Pancreas (tissue), 10 donors: ENCODE measurements at places on chromosomes 3 and 15. TPM values are rescaled to one million over a fixed set of nuclear protein-coding genes. Genes with fewer than 3 reads are reported as not detected.

DNA sequence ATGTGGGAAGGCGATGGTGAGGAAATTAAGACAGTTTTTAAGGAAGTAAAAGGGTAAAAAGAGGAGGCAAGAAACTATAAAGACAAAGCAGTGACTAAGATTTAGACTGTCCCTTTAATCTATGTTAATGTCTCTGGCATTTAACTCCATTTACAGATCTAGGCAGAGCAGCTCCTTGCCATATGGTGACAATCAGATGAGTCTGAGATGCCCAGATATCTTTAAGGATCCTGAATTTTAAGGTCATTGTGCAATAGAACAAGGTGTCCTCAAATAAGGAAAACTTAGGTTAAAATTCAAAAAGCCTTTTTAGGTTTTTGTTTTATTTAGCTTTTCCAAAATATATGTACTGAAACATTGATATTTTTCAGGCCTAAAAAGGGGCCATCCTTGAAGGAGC, 24.1 kb downstream of the RASGRP1 start:
- no peaks in the 10 kb centered on the region for H3K27me3 ChIP-seq
- H3K4me1 ChIP-seq: no peaks in the 10 kb centered on the region
- H3K4me3 ChIP-seq: no peak overlapping the region
- DNase-seq: no peak

- no peaks in the 10 kb centered on the region for H3K27me3 ChIP-seq
- H3K4me3 ChIP-seq: no peak overlapping the region
- H3K4me1 ChIP-seq: no peaks in the 10 kb centered on the region
- H3K27ac ChIP-seq: no peak overlapping the region
Measured at GRCh38 chr3:32018757-32019564, 37.4 kb downstream of the ZNF860 start.

DNA sequence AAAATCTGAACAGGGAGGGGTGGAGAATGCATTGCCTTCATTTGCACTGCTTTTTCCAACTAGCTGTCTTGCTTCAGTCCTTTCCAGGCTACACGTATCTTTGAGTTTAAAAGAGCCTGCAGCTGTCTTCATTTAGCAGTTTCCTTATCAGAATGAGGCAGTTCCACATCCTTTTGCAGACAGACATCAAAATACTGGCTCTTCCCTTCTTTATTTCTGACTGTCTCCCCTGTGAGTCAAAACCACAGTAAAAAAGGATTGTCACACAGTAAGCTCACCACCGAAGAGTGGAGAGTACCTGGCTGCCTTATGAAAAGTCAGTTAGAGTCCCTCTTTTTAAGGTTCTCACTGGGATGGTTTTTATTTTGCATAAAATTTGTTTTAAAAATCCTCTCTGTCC, 205.5 kb upstream of the CD96 start:
- no peak for DNase-seq
- no peaks in the 10 kb centered on the region for H3K27me3 ChIP-seq
- H3K4me1 ChIP-seq: no peaks in the 10 kb centered on the region
- H3K36me3 ChIP-seq: no peaks in the 10 kb centered on the region
- no peak overlapping the region for H3K27ac ChIP-seq

DNA sequence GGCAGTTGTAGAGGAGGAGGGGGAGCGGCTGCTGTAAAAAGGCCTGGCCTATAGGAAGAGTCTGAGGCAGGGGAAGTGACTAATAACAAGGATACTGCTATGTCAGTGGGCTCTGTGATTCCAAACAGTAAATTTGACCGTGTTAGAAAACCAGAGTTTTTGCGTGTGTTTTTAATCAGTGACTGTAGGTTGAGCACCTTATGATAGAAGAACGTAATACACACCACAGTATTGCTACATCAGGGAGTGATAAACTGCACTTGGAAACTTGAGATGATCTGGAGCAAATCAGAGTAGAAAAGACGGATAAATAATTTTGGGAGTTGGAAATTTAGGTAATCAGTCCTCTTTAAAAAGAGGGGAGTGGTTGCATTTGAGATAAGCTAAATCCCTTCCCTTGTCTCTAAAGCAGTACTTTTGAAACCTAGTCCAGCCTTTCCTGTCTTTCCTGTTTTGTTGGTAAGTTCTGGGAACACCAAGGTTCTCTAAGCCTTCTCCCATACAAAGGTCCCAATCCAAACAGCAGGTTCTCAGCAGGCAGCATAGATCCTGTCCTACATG, 130.5 kb upstream of the NR2E3 start:
- H3K4me1 ChIP-seq: no peaks in the 10 kb centered on the region
- no peak overlapping the region for H3K27ac ChIP-seq
- DNase-seq: no peak
- H3K36me3 ChIP-seq: no peaks in the 10 kb centered on the region
- no peak overlapping the region for H3K4me3 ChIP-seq

DNA sequence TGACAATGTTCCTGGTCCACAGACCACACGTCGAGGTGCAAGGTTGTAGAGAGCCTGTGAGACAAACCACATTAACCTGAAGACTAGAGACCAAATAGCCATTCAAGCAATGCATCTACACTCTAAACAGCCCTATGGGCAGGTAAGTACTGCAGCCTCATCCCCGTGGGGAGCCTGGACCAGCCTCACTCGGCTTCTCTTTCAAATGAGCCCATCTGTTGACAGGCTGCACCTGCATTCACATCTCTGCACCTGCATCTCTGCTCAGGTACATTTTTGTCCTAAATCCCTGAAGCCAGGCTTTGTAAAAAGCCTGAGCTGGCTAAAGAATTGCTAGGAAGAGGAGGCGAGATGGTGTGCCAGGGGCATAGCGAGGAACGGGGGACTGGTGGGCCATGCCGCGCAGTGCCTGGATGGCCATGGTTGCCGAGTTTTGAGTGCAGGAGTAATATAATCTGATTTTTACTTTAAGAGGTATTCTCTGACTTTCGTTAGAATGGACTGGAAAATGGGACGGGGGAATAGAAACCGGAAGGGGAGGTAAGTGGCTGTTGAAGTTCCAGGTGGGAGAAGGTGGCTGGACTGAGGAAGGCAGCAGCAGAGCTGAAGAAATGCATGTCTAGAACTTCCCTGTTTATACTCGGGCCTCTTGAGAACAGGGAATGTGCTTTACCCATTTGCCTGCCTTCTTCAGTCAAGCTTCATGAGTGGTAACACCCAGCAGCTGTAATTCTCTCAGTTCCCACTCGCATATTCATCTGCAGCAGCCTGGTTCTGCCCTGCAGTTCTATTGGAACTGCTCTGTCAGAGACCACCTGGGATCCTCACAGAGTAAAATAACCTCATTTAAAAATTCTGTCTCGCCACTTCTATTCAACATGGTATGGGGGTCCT, 226.4 kb downstream of the OPA1 start:
- no peak overlapping the region for H3K4me3 ChIP-seq
- H3K36me3 ChIP-seq: no peaks in the 10 kb centered on the region
- DNase-seq: no peak
- no peaks in the 10 kb centered on the region for H3K27me3 ChIP-seq
- peaks cover 32% of the 10 kb centered on the region for H3K4me1 ChIP-seq

GRCh38 chr3:4460334-4460733, 6.7 kb downstream of the SUMF1 start:
- H3K4me1 ChIP-seq: no peaks in the 10 kb centered on the region
- DNase-seq: no peak
- H3K4me3 ChIP-seq: no peak overlapping the region
- no peaks in the 10 kb centered on the region for H3K36me3 ChIP-seq

DNA sequence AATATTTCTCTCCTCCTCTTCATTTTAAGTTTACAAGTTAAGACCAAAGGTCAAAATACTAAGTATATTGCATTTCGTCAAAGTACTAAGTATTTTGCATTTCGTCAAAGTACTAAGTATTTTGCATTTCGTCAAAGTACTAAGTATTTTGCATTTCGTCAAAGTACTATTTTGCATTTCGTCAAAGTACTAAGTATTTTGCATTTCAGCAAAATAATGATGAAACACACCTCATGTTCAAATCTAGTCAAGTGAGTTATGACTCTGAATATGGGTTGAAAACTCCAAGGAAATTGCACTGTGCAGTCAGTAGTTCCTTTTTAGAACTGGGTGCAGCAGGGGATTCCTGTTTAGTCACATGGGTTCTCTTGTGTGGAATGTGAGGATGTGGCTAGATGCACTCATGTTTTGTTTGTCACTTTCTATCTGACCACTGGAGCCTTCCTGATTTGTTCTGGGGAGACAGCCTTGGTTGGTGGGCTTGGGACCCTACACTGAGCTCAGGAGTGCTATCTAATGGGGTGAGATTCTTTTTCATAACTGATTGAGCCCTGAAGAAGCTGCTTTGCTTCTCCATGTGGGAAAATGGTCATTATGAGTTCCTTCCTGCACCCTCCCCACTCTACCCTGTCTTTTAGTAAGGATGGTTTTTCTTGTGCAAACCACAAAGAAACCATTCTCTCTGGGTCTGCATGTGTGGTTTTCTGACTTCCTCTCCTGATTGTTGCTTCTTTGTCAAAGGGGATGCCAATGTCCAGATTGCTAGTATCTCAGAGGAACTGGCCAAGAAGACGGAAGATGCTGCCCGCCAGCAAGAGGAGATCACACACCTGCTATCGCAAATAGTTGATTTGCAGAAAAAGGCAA, 73.4 kb downstream of the CCK start:
- no peak overlapping the region for H3K27ac ChIP-seq
- H3K4me1 ChIP-seq: no peaks in the 10 kb centered on the region
- H3K4me3 ChIP-seq: no peak overlapping the region
- no peaks in the 10 kb centered on the region for H3K27me3 ChIP-seq

DNA sequence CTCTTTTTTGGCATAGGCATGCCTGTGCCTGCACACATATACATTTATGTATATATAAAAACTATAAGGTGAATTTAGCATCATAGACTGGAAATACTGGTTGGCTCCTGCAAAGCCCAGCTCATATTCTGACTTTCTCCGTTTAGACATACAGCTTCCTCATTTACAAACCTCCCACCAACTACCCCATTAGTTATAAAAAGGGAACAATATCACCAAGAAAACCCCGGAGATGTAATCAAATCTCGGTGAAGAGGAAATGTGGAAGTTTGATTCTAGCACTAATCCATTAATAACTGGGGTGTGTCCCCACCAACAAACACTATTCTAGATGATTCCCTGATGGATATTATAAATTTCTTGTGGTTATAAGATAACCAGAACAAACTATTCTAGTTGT, 517.7 kb upstream of the TBL1XR1 start:
- no peak overlapping the region for H3K27ac ChIP-seq
- no peak for DNase-seq
- H3K4me1 ChIP-seq: no peaks in the 10 kb centered on the region
- H3K4me3 ChIP-seq: no peak overlapping the region
- no peaks in the 10 kb centered on the region for H3K27me3 ChIP-seq

DNA sequence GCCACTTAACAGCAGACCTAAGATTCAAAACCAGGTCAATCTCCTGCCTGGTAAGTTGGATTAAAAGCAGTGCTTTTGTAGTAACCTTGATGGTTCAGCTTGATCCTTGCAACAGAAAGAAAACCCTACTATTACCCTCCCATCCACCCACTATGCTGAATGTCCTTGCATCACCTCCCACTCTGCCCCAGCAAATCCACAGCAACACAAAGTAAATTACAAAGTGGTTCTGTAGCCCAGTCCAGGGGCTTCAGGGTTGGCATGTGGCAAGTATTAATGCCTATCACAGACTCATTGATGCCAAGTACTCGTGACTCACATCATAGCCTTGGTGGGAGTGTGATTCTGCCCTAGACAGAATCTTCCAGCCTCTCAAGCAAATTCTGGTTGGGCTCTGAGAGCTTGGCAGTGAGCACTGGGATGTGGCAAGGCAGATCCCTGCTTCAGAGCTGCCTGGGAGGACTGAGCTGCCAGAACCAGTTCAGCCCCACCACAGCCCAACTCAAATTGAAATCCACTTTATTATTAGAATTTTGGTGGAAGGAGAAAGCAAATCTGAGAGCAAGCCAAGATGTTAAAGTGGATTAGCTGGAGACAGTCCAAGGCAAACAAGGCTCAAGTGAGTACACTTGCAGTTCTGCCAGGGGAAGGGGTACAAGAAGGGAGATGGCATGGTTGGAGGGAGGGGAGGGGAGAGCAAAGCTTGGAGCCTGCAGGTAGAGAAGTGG, 225.8 kb upstream of the UMPS start:
- DNase-seq: no peak
- no peaks in the 10 kb centered on the region for H3K4me1 ChIP-seq
- H3K36me3 ChIP-seq: no peaks in the 10 kb centered on the region
- H3K4me3 ChIP-seq: no peak overlapping the region

- no peaks in the 10 kb centered on the region for H3K36me3 ChIP-seq
- no peaks in the 10 kb centered on the region for H3K27me3 ChIP-seq
- no peak for DNase-seq
- no peaks in the 10 kb centered on the region for H3K4me1 ChIP-seq
- H3K4me3 ChIP-seq: no peak overlapping the region
Measured at GRCh38 chr3:102394517-102394916, 40.3 kb upstream of the ZPLD1 start.

GRCh38 chr3:82410366-82410765, 648.9 kb upstream of the GBE1 start:
- H3K27me3 ChIP-seq: no peaks in the 10 kb centered on the region
- DNase-seq: no peak
- H3K4me3 ChIP-seq: no peak overlapping the region
- no peaks in the 10 kb centered on the region for H3K4me1 ChIP-seq
- no peaks in the 10 kb centered on the region for H3K36me3 ChIP-seq

- H3K36me3 ChIP-seq: no peaks in the 10 kb centered on the region
- no peaks in the 10 kb centered on the region for H3K27me3 ChIP-seq
- no peak overlapping the region for H3K4me3 ChIP-seq
- DNase-seq: no peak
- no peak overlapping the region for H3K27ac ChIP-seq
- H3K4me1 ChIP-seq: no peaks in the 10 kb centered on the region
Measured at GRCh38 chr15:92492551-92493115, 99.0 kb downstream of the ST8SIA2 start.

GRCh38 chr3:13617981-13618380, 69.1 kb downstream of the FBLN2 start:
- DNase-seq: no peak
- no peaks in the 10 kb centered on the region for H3K36me3 ChIP-seq
- no peaks in the 10 kb centered on the region for H3K4me1 ChIP-seq
- H3K27me3 ChIP-seq: no peaks in the 10 kb centered on the region
- H3K4me3 ChIP-seq: no peak overlapping the region

- no peaks in the 10 kb centered on the region for H3K27me3 ChIP-seq
- H3K27ac ChIP-seq: no peak overlapping the region
- H3K4me1 ChIP-seq: no peaks in the 10 kb centered on the region
- H3K36me3 ChIP-seq: no peaks in the 10 kb centered on the region
Measured at GRCh38 chr3:163722405-163722804, 1355.9 kb downstream of the SI start.

TXNRD3 gene
- total RNA-seq: 4.7 TPM

CRYBG3 gene
- 10.3 TPM for total RNA-seq

CPNE9 gene
- total RNA-seq: not detected

CLDN16 gene
- total RNA-seq: 0.58 TPM

GPD1L gene
- 21.4 TPM for total RNA-seq

OSBPL10 gene
- total RNA-seq: 3.0 TPM
